ENCODE measurements at places on chromosomes 12 and 14. TPM values are rescaled to one million over a fixed set of nuclear protein-coding genes. Genes with fewer than 3 reads are reported as not detected.

DNA sequence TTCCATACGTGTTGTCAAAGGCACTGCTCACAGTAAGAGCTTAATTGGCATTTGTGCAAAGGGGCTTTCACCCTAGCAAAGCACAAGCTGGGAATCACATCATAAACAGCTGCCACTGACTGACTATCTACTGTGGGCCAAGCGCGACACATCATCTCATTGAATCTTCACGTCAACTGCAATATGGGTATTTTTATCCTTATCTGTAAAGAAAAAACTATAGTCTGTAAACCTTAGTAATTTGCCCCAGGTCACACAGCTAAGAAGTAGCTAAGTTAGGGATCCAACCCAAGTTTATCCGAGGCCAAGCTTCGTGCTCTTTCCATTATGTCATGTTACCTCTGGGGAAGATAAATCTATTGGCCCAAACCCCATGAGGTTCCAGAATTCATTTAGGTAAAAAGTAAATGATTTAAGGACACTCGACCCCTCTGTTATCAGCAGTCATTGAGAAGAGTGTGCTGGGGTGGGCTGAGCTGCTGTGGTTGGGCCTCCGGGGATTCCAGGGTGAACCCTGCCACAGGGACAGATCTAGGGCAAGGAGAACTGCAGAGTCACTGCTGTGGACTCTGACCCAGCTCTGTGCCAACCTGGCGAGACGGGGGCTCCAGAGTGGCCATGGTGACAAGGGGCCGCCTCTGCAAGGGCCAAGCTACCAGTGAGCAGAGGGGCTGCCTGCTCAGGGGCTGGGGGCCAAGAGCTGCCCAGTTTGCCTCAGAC is 27.6 kb downstream of the NCKAP5L start:
- no peaks in the 10 kb centered on the region for H3K27me3 ChIP-seq
- H3K4me3 ChIP-seq, result no peak overlapping the region

KRT85 gene
- not detected for total RNA-seq

- no peaks in the 10 kb centered on the region for H3K27me3 ChIP-seq
- DNase-seq, result no peak
- no peak overlapping the region for H3K4me3 ChIP-seq
- peaks cover 34% of the 10 kb centered on the region for H3K36me3 ChIP-seq
Observed at GRCh38 chr14:21385188-21385904, 1.5 kb upstream of the SUPT16H start.

DNA sequence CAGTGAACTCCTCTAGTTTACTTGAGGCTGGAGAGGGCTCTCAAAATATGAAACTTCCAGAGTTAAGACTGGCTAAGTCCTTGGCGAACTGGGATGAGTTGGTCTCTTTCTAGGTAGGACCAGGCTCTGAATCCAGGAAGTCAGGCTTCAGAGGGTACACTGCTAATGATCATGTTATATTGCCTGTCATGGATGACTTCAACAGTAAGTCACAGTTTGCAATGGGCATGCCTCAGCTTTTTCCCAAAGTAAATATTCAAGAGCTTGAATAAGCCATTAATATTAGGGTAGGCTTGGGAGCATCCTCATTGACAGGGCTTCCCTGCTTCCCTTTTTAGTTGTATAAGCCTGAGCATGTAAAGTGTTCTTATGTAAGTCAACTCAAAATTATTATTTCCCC is 61.7 kb upstream of the PTHLH start:
- no peaks in the 10 kb centered on the region for H3K27me3 ChIP-seq
- H3K27ac ChIP-seq, result no peak overlapping the region
- no peak for DNase-seq

GRCh38 chr14:92686411-92686899 is 62.0 kb downstream of the LGMN start:
- DNase-seq, result peak; percentile 60
- no peak overlapping the region for H3K27ac ChIP-seq
- H3K4me1 ChIP-seq, result no peaks in the 10 kb centered on the region
- H3K36me3 ChIP-seq, result peaks cover 48% of the 10 kb centered on the region

AHSA1 gene
- total RNA-seq, result 120 TPM

GRCh38 chr14:31949709-31950108 is 127.4 kb upstream of the ARHGAP5 start:
- H3K27me3 ChIP-seq, result no peaks in the 10 kb centered on the region
- DNase-seq, result no peak
- no peak overlapping the region for H3K4me3 ChIP-seq
- no peak overlapping the region for H3K27ac ChIP-seq
- H3K36me3 ChIP-seq, result no peaks in the 10 kb centered on the region
- peaks cover 13% of the 10 kb centered on the region for H3K4me1 ChIP-seq

DACT1 gene
- 5.2 TPM for total RNA-seq

DNA sequence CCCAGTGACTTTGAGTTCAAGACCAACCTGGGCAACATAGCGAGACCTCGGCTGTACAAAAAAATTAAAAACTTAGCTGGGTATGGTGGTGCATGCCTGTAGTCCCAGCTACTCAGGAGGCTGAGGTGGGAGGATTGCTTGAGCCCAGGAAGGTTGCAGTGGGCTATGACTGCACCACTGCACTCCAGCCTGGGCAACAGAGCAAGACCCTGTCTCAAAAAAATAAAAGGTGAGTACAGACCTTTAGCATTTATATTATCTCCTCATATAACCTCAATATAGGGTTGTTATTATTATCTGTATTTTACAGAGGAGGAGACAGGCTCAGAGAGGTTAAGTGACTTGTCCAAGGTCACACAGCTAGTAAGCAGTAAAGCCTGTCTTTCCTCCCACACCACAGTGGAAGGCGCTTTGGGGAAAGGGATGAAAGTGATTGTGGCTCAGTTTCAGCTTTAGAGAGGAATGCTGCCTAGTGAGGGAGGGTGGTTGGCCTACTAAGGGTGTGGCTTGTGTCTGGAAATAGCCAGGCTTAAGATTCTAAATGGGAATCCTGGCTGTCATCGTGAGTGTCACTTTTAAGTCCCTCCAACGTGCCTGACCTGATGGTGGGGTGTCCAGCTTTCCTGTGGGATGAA is 7.2 kb downstream of the TPCN1 start:
- H3K27me3 ChIP-seq, result no peaks in the 10 kb centered on the region
- no peak overlapping the region for H3K27ac ChIP-seq
- no peak for DNase-seq
- peaks cover 61% of the 10 kb centered on the region for H3K36me3 ChIP-seq
- no peak overlapping the region for H3K4me3 ChIP-seq
- H3K4me1 ChIP-seq, result peaks cover 38% of the 10 kb centered on the region

- no peaks in the 10 kb centered on the region for H3K4me1 ChIP-seq
- DNase-seq, result no peak
- no peak overlapping the region for H3K4me3 ChIP-seq
- H3K36me3 ChIP-seq, result no peaks in the 10 kb centered on the region
- H3K27me3 ChIP-seq, result no peaks in the 10 kb centered on the region
- no peak overlapping the region for H3K27ac ChIP-seq
Observed at GRCh38 chr14:32345311-32345791, 16.3 kb downstream of the AKAP6 start.

DNA sequence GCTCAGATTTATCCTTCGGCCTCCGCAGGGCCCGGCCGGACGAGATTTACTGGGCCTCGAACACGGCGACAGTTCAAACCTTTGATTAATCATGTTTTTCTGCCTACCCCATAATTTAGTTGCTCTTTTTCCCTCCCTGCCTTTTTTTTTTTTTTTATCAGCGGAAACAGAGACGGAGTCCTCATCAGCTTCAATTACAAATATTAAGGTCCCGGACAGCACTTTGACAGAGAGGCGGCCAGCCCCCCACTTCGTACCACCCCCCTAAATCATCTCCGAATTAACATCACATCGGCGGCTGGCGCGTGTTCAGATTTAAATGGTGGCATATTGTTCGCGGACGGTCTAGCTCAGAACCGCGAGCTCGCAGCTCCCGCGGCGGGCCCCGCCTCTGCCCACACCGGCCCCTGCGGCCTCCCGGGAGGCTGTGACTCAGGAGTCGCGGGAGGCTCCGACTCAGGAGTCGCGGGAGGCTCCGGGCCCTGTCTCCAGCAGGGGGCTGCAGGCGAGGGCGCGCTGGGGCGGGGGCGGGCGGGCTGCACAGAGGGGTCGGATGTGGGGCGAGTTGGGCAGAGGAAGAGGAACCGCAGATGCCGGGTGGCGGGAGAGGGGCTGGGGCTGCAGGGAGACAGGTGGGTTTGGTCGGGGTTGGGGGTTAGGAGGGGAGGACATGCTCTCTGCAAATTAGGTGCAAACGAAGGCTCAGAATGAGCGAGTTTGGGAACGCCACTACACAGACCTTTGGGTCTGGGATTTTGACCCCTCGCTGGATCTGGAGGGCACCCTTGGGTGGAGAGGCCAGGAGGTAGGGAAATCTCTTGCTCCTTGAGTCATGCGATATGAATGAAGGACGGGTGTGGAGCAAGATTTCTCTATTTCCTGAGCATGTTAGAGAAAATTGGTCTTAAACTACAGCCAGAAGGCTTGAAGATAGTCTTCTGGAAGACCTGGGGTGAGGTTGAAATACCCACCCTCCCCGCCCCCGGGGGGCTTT is 19.6 kb upstream of the ATP5MC2 start:
- peaks cover 71% of the 10 kb centered on the region for H3K27me3 ChIP-seq
- H3K27ac ChIP-seq, result no peak overlapping the region
- H3K36me3 ChIP-seq, result no peaks in the 10 kb centered on the region
- H3K4me3 ChIP-seq, result peak overlapping the region; percentile 5
- peak; percentile 69 for DNase-seq

TOMM20L gene
- total RNA-seq, result not detected

TCTN2 gene
- 10.5 TPM for total RNA-seq

DHH gene
- 2.1 TPM for total RNA-seq

- H3K36me3 ChIP-seq, result peaks cover 97% of the 10 kb centered on the region
- H3K27me3 ChIP-seq, result no peaks in the 10 kb centered on the region
- no peak overlapping the region for H3K4me3 ChIP-seq
- H3K4me1 ChIP-seq, result peaks cover 3% of the 10 kb centered on the region
- no peak for DNase-seq
- H3K27ac ChIP-seq, result no peak overlapping the region
Observed at GRCh38 chr14:74671789-74672188, 41.1 kb downstream of the AREL1 start.

HECTD1 gene
- 161 TPM for total RNA-seq

DNA sequence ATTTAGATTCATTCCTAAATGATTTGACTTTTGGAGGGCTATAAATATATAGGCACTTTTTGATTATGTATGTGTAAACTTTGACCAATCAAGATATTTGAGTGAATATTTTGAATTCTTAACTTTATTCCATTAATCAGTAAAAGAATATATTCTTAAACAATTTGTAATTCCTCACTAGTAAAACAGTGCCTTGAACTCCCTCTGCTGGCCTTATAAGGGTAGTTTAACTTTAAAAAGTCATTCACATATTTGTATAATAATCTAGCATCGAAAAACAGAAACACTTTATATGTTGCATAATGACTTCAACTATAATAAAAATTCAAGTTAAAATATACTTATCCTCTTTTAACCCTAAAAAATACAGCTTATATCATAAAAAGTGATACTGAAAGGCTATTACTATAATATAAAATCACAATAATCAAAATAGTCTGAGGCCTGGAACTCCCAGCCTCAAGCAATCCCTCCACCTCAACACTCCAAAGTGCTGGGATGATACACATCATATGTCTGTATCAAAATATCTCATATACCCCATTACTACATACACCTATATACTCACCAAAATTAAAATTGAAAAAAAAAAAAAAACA is 31.2 kb downstream of the CCDC59 start:
- H3K27ac ChIP-seq, result no peak overlapping the region
- no peak overlapping the region for H3K4me3 ChIP-seq
- DNase-seq, result no peak
- no peaks in the 10 kb centered on the region for H3K36me3 ChIP-seq

Measured in upper lobe of right lung (tissue), 1 donor.